ENCODE measurements at places on chromosomes 6 and 20.

- no peak for DNase-seq
These were observed 48.2 kb upstream of the BEND6 start for GRCh38 chr6:56906752-56907151.

DNA sequence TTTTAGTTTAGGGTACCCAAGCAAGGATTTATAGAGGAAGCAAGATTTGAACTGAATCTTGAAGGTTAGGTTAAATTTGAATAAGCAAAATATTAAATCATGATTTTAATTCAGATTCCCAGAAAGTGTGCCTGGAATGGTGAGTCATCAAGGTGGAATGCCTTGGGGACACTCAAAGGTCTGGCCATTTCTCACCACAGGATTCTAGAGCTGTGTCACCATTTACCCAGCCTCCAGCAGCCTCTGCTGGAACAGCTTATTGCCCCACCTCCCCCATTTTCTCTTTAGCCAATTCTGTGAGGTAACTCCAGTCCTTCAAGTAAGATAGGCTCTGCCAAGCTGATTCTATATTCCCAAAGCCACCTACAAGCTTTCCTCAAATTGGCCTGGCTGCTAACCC lies 181.4 kb downstream of the SIM1 start:
- DNase-seq, result no peak

GRCh38 chr6:146358431-146359046 lies 185.1 kb upstream of the RAB32 start:
- no peak for DNase-seq

DNA sequence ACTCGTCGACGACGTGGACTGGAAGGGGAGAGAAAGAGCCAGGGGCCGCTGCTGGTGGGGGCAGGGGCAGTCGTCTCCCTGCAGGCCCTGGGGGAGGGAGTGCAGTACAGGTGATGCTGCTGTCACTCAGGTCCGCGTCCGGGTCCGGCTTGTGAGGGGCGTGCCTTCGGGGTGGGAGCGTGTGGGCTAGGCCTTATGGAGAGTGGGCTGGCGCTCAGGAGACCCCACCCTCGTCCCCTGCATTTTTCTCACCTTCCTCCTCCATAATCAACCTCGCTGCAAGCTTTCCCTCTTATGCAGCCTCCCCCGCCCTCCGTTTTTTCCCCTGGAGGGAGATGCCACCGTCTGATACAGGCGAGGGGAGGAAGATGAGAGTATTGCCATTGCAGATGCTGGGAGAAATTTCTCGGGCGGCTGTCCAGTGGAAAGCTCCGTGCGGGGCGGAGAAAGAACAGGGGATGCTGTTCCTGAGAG lies 632 bp downstream of the PCMT1 start:
- DNase-seq, result no peak

DNA sequence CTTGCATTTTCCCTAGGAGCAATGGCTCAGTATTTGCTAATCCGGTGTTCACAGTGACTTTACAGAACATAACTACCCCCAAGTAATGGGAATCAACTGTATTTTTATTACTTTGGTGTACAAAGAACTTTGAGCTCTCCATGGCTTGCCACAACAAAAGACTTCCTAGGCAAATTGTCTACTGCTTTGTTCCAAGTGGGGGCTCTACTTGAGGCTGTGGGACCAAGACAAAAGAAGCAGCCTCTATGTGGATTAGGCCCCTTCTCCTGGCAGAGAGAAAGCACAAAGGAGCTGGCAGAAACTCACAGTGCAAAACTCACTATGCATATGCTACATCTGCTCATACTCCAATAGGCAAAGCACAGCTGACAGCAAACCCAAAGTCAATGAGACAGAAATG lies 853 bp downstream of the WFDC8 start:
- no peak for DNase-seq

- DNase-seq, result peak; percentile 7
These were observed 76.7 kb upstream of the ZFP64 start for GRCh38 chr20:52268184-52268749.

GRCh38 chr6:20777801-20778200 lies 243.5 kb downstream of the CDKAL1 start:
- DNase-seq, result no peak

DNA sequence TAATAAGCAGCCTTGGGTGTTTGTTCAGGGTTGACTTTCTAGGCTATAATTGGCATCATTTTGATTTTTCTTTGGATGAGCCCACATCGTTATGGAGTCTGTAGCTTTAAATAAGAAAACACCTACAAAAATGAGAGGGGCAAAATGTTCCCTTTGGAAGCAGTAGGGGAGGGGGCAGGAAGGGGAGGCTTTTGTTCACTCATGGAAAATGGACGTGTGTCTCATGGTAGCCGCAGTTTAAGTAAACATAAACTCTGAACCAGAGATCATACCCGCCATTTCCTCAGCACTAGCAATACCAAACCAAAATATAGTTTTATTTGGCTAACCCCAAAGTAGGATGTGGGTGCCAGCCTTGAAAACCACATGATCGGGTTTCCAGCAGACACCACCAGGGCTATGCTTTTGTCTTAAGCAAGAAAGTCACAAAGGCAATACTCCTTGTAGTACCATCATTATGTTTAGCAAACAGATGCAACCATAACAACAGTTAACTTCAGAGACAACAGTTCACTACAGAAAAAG lies 572.5 kb upstream of the JAG1 start:
- DNase-seq, result no peak

DNA sequence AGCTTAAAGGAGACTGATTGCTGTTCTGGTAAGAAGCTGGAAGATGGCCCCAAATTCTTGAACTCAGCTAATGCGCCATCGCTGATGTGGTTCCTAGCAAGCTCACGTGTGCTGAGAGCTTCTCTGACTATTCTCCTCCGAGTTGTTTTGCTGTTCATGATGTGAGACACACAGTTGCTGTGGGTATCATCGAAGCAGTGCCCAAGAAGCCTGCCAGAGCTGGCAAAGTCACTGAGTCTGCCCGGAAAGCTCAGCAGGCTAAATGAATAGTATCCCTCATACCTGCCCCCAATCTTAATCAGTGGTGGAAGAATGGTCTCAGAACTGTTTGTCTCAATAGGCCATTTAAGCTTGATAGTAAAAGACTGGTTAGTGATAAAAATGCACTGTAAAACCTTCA lies 28.3 kb upstream of the BCLAF1 start:
- no peak for DNase-seq
